ENCODE measurements at places on chromosomes 2 and 18. TPM values are rescaled to one million over a fixed set of nuclear protein-coding genes. Genes with fewer than 3 reads are reported as not detected.

DNAJC5G gene
- not detected for total RNA-seq

FAM161A gene
- 1.3 TPM for total RNA-seq

KDM3A gene
- 32.0 TPM for total RNA-seq

ALK gene
- 0.04 TPM for total RNA-seq

PPP1R1C gene
- total RNA-seq: 1.8 TPM

- ATAC-seq: no peak
These were observed 72.4 kb downstream of the PRKCE start for GRCh38 chr2:45723857-45724256.

- ATAC-seq: no peak
These were observed 196.6 kb upstream of the LHCGR start for GRCh38 chr2:48952143-48952542.

DNA sequence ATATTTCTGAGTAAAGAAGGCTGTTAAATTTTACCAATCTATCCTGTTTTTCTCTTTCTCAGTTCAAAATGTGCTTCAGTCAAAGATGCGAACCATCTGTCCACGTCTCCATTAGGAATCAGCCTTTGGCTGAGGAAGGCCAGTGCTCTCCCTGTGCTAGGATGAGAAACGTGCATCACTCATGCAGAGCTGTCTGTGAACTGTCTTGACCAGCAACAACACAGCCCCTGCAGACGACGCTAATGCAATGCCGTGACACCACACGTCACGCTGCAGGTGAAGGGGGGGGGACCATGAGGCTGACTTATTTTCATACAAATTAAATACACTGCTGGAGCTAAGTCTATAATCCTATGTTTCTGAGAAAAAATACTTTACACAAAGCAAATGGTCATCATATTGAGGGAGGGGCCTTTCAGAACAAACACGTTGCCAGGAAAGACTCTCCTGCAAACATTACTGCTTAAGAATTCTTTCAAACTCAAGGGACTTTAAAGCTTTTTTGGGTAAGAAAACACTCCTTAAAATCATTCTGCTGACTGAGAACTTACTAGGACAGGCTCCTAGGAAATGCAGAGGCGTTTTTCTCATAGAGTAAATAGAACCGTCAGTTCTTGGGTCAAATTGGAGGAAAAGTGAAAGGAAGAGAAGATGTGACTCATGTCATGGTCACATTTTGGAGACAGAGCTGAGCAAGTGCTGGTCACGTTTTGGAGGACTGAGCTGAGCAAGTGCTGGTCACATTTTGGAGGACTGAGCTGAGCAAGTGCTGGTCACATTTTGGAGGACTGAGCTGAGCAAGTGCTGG, 97.0 kb downstream of the MBP start:
- ATAC-seq: no peak

All from esophagus mucosa (tissue), 1 donor.